NCI-H1694 (cell line): ENCODE measurements at places on chromosomes 4 and X.

- no peak for DNase-seq
These were observed 46.8 kb downstream of the PSAPL1 start for GRCh38 chr4:7387925-7388324.

GRCh38 chr4:141248029-141248428 is 27.3 kb downstream of the ZNF330 start:
- no peak for DNase-seq

DNA sequence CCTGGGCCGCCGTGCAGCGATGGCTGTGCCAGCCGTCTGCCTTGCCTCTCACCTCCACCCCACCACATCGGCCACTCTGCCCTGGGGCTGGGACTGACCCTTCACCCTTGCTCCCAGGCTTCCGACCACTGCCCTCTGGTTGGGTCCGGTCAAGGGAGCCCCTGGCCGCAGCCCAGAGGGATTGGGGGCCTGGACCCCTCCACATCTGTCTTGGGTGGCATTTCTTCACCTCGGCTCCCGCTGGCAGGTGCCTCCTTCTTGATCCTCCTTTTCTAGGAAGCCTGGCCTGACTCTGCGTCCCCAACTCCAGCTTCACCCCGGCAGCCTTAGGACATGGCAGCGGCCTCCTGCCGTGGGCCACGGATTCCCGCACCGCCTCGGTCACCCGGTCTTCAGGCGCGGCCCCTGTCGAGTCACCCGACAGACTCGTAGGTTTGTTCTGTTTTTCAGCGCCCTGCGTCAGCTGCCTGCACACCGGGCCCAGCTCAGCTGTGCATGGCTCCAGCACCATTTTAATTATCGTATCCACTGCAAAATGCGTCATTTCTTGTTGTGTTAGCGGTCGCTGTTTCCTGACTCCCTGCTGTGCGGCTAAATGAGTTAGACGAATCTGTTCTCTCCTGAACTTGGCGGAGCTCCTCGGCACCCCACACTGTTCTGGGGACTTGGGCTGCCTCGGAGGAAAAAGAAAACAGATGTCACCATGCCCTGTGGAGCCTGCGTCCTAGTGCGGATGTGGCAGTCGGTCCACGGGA is 124.0 kb downstream of the FAM53A start:
- no peak for DNase-seq

GRCh38 chr4:41460641-41461040 is 77.3 kb upstream of the LIMCH1 start:
- no peak for DNase-seq

DNA sequence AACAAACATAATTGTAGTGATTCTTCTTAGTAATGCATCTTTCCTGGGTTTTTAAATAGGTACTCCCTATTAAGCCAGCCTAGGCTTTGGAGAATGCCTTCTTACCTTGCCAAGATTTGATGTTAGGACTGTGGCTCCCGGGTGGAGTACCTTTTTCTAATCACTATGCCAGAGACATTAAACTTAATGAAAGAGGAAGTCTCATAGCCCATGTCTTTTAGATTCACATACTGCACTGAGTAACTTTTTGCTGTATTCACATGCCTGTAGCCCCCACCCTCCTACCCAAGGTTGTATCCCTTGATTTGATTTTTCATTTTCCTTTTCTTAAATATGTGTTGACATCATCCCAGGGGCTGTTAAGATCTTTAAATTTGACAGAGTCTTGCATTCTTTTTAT is 104.2 kb upstream of the TLR2 start:
- no peak for DNase-seq

DNA sequence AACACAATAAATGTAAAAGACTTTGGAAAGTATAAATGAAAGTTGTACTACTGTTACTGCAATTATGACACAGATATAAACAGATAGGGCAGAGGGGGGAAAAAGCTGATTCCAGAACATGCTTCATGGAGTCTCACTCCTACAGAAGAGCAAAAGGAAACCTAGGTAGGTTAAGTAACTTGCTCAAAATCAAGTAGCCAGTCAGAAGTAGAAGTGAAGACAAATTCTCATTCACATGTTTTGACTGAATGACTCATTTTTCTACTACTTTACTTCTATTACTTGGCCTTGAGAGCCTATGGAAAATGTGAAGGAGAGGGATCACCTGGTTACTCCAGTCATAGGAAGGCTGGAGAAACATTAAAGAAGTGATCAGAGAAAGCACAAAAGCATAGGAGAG is 23.6 kb upstream of the RASGEF1B start:
- no peak for DNase-seq

DNA sequence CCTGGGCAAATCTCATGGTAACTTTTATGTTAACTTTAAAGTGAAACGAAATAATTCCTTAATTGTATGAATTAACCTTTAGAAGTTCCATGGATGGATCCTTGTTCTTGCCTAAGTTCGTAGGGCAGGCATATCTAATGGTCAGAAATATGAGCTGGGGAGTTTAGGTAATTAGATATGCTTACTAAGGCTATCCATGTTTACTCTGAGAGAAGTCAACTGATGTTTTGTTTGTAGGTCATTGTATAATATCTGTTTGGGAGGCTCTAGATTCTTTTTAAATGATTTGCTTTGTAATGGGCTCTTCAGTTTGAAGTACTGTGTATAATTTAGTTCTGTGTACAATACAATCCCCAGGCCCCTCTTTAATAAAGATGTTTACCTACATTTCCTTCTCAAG is 117.0 kb downstream of the DCK start:
- DNase-seq = no peak

DNA sequence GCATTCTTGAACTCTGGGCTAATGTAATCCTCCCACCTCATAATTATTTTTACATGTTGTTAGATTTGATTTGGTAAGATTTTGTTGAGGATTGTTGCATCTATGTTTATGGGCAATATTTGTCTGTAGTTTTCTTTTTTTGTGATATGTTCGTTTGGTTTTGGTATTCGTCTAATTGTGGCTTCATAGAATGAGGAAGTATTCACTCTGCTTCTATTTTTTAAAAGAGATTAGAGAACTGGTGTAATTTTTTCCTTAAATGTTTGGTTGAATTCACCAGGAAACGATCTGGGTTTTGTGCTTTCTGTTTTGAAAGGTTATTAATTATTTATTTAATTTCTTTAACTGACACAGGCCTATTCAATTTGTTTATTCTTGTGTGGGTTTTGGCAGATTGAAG is 161.2 kb upstream of the NUDT6 start:
- DNase-seq = no peak

DNA sequence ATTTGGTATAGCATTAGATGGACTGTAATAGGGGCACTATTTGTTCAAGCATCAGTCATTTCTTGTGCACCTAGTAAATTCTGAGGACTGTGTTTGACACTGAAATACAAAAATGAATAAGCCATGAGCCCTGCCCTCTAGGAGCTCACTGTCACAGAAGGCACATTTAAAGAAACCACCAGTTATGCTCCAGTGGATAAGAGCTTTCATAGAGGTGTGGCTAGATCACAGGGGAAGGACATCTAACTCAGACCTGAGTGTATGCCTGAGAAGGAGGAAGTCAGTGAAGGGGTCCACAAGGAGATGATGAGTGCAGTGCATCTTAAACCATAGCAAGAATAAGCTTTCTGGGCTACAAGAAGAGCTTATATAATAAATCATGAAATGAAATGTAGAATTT is 40.1 kb downstream of the BTC start:
- no peak for DNase-seq

- no peak for DNase-seq
These were observed 124.4 kb downstream of the ZNF827 start for GRCh38 chr4:145814246-145814645.

- no peak for DNase-seq
These were observed 335.2 kb downstream of the UBE2NL start for GRCh38 chrX:144219035-144219434.

GRCh38 chrX:118626346-118626745 is 101.1 kb upstream of the IL13RA1 start:
- DNase-seq = no peak

DNA sequence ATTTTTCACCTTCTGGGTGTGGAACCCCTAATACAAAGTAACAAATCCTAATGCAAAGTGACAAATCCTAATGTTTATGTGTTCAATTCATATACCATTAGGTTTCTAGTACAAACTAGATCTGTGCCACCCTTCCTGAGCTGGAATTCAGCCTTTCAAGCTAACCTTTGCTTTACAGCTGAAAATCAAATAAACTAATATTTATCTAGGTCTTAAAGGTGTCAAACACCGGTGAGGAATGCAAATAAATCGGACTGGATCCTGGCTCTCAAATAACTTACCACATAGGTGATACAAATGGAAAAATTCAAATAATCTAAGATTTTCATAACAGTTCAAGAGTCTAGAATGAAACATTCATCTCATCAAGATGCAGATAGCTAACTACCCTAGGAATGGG is 11.6 kb downstream of the IRF2 start:
- DNase-seq = no peak

GRCh38 chr4:81914623-81915022 is 442.9 kb upstream of the RASGEF1B start:
- DNase-seq = no peak

DNA sequence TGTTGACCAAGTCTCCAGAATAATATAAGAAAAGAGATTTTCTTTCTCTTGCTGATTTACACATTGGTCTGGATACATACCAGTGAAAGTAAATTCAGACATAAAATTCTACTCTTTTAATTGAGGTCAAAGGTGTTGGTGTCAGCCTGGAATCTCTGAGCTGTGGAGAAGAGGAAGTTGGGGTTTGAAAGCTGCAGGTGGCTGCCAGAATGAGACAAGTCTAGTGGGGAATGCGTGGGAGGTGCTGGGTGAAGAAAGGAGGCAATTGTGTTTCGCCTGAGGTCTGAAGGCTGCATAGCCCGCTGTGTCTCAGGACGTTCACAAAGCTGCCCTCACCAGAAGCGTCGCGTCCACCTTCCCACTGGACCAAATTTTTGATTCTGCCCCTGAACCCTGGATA is 31.2 kb downstream of the PHEX start:
- no peak for DNase-seq

DNA sequence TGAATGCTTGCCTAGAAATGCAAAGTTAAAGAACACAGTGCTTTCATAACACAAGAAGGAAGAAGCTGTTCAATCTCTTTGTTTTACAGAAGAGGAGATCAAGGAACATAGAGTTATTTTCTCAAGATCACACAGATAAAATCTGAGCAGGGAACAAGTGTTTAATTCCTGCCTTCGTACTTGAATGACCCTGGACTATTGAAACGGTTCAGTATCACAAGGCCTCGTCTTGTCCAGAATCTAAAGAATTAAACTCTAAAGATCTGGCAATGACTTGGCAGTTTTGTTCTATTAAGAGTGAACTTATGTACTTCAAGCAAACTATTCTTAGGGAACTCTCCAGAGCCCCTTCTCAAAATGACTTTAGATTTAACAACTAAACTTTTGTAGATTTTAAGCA is 97.7 kb downstream of the ANXA5 start:
- DNase-seq = no peak

- DNase-seq = no peak
These were observed 39.2 kb upstream of the PLS3 start for GRCh38 chrX:115521741-115522140.

GRCh38 chr4:40916218-40916555 is 166.4 kb downstream of the NSUN7 start:
- DNase-seq = no peak

DNA sequence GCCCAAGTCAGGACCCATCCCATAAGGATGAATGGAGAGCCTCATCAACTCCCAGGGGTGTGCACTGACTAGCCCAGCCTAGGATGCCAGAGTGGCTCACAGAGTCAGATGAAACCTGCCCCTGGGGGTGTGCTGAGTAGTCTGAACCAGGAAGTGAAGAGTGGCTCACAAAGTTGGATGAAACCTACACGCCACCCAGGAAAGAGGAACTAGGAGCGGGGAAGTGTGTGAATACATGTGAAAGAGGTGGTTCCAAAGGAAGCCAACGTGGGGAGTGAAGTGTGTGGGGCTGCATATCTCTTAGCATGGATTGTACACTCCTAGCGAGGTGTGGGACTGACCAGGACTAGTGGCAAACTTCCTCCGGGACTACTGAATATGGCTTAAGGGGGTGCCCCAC is 902.1 kb upstream of the NDST4 start:
- DNase-seq = no peak

GRCh38 chr4:184807256-184807655 is 18.5 kb downstream of the ACSL1 start:
- DNase-seq = no peak

DNA sequence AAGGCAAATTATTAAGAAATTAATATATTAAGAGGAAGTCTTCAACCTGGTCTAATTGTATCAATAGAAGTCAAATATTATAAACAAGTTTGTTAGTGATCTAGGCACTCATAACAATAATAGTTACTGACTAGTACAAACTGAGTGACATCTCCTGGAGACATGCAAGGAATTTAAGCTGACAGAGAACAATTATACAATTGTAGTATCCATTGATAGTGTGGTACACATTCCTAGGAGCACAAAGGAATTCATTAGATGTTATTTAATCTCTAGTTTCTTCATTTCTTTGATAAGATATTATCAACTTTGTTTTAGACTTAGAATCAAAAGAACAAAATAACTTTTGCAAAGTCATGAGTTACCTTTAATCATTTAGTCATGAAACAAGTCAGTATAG is 1048.6 kb downstream of the PCDH7 start:
- DNase-seq = no peak

DNA sequence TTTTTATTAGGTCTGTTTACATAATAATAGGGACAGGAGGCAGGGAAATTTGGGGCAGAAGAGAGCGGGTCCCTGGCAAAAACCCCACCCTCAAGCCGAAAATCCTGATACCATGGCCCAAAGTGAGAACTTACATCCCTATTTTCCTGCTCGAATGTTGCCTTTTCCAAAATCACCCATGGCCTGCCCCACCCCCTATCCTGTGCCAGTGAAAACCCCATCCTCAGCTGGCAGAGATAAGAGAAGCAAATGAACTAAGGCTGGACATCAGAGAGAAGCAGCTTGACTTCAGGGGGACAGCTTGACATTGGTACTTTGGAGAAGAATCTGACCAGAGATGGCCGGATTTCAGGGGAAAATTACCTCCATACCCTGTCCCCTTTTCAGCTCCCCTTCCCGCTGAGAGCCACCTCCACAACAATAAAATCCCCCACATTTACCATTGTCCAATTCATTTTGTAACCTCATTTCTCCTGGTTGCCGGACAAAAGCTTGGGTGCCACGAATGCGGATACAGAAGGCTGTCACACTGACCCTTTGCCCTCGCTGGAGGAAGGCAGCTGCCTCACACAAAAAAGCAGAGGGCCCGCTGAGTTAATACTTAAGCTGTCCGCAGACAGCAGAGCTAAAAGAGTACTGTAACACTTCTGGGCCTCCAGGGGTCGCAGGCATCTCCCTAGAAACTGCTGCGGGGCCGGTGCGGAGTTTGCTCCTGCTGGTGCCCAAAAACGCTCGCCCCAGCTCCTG is 196.2 kb downstream of the SNCA start:
- DNase-seq = no peak

GRCh38 chrX:112830540-112830939 is 10.1 kb downstream of the AMOT start:
- DNase-seq = no peak

GRCh38 chr4:2961811-2962441 is 1.3 kb downstream of the NOP14 start:
- no peak for DNase-seq

- no peak for DNase-seq
These were observed 345.4 kb downstream of the CFAP299 start for GRCh38 chr4:80680934-80681333.
